ENCODE measurements at places on chromosomes 7 and 10.
A peak's percentile ranks its signal among the peaks of the same experiment; 100 is the strongest.

- no peak for DNase-seq
These were observed 143.4 kb upstream of the GRB10 start for GRCh38 chr7:50926049-50926448.

- peak; percentile 43 for DNase-seq
These were observed 9.0 kb downstream of the TACR2 start for GRCh38 chr10:69407621-69408301.

- DNase-seq: no peak
These were observed 2.3 kb downstream of the GRM8 start for GRCh38 chr7:127250312-127251035.

GRCh38 chr7:28703037-28703765 lies 254.9 kb downstream of the TRIL start:
- no peak for DNase-seq

GRCh38 chr7:12581897-12582296 lies 11.4 kb downstream of the SCIN start:
- no peak for DNase-seq

GRCh38 chr7:118731854-118732253 lies 507.4 kb downstream of the ANKRD7 start:
- DNase-seq: no peak

- DNase-seq: no peak
These were observed 142.9 kb downstream of the SVIL start for GRCh38 chr10:29491918-29492317.

GRCh38 chr7:89966067-89966664 lies 188.1 kb upstream of the STEAP1 start:
- DNase-seq: no peak

DNA sequence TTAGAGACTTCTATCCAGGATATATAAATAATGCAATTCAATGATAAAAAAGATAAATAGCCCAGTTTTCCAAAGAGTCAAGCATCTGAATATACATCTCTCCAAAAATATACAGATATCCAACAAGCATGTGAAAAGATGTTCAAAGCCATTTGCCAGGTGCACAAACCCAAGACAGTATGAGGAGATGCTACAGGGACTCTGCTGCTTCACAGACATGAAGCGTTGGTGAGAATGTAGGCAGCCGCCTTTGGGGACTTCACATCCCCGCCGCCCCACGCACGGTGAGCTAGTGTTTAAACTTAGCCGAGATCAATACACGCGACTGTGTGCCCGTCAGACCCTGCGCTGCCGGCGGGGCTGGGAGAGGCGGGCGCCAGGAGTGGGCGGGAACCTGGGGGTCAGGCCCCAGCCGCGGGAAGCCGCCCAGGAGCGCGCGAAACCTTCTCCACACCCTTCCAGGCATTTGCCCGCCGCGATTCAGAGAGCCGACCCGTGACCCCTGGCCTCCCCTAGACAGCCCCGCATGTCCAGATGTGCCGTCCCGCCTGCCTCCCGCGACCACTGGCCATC lies 927 bp upstream of the ALOX5 start:
- peak; percentile 17 for DNase-seq

DNA sequence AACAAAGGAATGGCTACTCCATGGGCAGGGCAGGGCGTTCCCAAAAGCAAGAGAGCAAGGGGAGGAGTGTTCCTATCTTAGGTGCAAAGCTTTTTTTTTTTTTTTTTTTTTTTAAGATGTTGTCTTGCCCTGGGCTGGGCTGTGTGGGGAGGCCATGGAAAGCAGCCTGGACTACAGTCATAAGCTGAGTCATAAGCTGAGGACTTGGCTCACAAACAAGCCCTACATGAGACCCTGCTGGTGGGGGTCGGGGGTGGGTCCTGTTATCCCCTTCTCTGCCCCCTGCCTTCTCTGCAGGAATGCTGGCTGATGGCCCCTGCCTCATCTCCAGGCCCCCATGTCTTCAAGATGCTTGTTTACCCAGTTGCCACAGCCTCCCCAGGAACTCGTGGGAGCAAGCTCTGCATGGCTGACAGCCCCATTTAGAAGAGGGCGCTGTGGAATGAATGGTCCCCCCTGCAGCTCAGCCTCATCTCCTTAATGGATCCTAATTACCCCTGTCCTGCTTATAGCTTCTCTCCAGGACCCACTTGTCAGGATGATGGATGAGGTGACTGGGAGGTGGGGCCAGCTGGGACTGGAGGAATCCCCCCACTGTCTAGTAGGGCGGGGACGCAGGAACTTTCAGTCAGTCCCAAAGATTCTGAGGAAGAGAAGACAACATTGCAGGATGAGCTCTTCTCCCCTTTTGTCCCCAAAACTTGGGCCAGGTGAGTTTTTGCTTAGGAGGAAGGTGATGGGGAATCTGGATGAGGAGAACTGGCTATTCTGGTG lies 340.8 kb upstream of the PODXL start:
- no peak for DNase-seq

DNA sequence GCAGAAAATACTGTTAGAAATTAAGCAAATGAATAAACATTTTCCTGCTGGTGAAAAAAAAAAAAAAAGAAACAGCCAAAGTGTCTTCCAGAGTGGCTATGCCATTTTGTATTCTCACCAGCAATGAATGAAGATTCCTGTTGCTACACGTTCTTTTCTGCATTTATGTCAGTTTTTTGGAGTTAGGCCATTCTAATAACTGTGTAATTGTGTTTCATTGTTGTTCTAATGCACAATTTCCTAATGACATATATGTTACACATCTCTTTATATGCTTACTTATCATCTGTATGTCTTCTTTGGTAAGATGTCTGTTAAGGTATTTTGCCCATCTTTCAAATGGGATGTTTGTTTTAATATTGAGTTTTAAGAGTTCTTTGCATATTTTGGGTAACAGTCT lies 213.7 kb downstream of the ITGB1 start:
- DNase-seq: no peak

GRCh38 chr7:100609958-100610357 lies 2.4 kb upstream of the MOSPD3 start:
- DNase-seq: no peak

GRCh38 chr10:72037811-72038210 lies 50.5 kb downstream of the SPOCK2 start:
- no peak for DNase-seq

GRCh38 chr7:108038986-108039385 lies 36.0 kb upstream of the LAMB1 start:
- DNase-seq: no peak

- DNase-seq: no peak
These were observed 50.0 kb downstream of the TRUB1 start for GRCh38 chr10:114987995-114988394.

DNA sequence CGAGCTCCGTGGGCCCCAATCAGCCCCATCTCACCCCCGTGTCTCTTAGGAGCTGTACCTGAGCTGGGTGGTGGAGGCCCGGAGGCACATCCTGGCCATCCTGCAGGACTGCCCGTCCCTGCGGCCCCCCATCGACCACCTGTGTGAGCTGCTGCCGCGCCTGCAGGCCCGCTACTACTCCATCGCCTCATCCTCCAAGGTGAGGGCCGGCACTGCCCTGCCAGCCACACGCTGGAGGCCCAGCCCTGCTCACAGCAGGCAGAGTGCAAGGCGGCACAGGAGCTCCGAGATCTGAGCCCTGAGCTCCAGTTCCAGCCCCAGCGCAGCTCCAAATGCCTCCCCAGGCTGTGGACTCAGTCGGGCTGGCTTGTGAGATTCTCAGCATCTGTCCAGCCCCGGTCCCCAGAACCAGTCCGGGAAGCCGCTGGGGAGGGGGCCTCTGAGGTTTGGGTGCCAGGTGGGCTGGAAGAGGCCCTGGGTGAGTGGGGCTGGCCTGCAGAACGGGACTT lies 9.3 kb downstream of the TMEM120A start:
- no peak for DNase-seq

DNA sequence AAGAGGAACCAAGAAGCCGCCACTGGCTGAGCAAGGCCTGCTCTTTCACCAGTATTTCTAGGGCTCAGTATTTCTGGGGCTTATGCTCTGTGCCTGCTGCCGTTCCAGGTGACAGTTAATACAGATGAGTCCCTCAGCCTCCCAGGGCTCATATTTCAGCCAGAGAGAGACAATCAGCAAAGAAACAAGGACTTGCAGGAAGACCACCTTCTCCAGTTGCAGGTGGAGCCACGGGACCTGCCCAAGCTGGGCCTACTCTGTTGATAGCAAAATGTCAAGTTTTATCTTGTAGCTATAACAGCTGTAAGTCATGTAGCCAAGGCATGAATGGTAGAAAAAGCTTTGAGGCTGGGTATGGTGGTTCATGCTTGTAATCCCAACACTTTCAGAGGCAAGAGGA lies 42.7 kb downstream of the NPTX2 start:
- no peak for DNase-seq

DNA sequence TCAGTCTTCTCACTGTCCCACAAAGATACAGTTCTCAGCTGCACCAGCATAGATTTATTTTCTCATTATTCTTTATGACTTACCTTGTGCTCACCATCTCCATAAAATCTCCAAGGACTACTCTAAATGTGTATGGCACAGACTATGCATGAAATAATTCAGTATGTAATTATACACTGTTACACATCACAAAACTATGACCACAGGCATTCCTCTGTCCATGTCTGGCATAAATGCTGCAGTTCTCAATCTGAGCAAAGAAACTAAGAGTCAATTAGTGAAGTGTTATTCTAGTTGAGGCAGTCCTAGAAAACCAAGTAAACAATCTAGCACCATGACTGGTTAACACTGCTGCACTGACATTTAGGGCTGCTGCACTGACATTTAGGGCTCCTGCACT lies 2.7 kb downstream of the CYCS start:
- no peak for DNase-seq

GRCh38 chr7:124022551-124022950 lies 10.3 kb downstream of the TMEM229A start:
- no peak for DNase-seq

DNA sequence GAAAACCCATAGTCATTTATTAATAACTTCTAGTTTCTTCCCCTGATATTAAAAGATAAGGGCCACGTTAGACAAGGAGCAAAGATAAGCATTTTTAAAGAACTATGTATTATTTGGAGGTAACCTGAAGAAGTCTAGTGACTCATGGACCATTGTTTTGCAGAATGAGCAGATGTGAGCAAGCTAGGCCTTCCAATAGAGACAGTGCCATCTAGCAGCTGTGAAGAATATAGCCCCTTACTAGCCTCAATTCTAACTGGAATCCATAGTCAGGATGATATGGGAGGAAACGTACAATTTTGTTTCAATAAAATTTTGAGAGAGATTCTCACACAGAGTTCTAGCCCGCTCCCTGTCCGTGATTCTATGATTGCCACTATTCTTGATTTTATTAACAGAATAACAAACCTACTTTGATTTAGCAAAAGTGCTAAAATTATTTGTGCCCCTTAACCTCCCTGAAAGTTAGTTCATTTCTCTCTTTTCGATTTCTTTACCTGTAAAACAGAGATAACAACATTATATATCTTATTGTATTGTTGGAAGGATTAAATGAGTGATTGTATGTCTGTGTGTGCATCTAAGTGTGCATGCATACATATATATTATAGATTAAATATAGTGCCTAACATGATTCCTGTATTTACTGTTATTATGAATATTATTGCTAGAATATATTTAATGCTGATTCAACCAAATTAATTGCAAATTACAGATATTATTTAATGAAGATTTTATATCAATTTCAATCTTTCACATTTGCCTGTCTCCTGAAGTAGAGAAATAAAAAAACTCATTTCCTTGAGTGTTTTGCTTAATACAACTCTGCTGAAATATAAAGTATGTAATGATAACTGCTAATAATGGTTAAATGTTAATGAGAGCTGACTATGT lies 22.7 kb downstream of the FAM237B start:
- peak; percentile 20 for DNase-seq

DNA sequence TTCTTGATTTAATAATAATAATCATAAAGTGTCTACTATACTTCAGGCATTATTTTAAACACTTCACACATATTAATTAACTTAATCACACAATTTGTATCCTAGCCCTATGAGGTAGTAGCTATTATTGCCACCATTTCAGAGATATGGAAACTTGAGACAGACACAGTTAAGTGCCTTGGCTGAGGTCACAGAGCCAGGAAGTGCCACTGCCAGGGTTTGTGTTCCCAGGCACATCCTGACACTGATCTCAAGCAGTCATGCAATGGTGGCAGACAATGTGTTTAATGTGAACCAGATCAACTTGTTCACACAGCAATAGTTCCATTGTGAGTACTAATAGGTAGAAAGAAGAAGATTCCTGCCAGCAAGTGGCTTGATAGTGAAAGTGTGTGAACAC lies 666.0 kb downstream of the SUGCT start:
- DNase-seq: no peak

GRCh38 chr7:5426226-5426475 lies 2.5 kb upstream of the TNRC18 start:
- no peak for DNase-seq

GRCh38 chr7:4816419-4817080 lies 41.1 kb downstream of the AP5Z1 start:
- DNase-seq: no peak

GRCh38 chr10:115503546-115503945 lies 410.4 kb downstream of the ATRNL1 start:
- DNase-seq: no peak

- DNase-seq: no peak
These were observed 19.2 kb upstream of the R3HCC1L start for GRCh38 chr10:98115031-98115787.

DNA sequence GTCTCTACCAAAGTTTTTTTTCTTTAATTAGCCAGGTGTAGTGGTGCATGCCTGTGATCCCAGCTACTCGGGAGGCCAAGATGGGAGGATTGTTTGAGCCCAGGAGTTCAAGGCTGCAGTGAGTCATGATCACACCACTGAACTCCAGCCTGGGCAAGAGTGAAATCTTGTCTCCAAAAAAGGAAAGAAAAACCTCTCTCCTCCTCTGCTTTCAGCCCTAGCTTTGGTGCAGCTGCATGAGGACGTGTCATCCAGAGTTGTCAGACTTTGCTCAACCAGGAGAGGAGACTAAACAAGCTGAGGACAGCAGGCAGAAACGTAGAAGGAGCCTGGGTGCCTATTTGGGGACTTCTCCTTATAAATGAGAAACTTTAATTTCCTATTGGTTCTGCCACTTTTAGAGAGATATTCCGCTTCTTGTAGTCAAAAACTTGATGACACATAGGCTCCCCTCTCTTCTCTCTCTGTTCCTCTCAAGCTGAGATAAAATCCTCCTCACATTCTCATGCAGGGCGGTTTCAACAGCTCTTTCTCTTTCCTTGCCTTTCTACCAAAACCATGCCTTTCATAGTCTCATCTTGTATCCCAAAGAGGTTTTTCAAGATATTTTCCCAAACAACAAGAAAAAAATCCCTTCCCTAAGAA lies 205.4 kb downstream of the ARHGAP12 start:
- no peak for DNase-seq

GRCh38 chr7:76209310-76209709 lies 7.6 kb downstream of the SRRM3 start:
- no peak for DNase-seq

DNA sequence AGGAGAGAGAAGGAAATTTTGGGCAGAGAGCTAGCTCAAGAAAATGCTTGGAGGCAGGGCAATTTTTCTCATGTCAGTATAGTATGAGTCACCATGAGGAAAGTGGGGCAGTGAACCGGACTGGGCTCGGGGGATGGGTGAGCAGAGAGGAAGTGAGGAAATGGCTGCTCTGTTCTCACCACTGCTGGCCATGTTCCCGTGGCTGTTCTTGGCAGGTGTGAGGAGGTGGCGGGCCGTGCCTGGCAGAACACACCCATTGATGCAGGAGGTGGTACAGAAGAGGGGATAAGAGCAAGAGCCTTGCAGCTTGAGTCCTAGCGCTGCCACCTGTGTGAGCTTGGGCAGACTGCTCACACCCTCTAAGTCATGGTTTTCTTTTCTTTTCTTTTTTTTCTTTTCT lies 304.4 kb upstream of the LYZL1 start:
- no peak for DNase-seq

Measured in CD4-positive, alpha-beta T cell treated with Interleukin-2 at 100 ng/mL for 4 hours (primary cell).